ENCODE measurements at places on chromosomes 16 and 17. TPM values are rescaled to one million over a fixed set of nuclear protein-coding genes. Genes with fewer than 3 reads are reported as not detected.

TEKT3 gene
- total RNA-seq, result 1.9 TPM

TERB1 gene
- not detected for total RNA-seq

STH gene
- total RNA-seq, result not detected

DNA sequence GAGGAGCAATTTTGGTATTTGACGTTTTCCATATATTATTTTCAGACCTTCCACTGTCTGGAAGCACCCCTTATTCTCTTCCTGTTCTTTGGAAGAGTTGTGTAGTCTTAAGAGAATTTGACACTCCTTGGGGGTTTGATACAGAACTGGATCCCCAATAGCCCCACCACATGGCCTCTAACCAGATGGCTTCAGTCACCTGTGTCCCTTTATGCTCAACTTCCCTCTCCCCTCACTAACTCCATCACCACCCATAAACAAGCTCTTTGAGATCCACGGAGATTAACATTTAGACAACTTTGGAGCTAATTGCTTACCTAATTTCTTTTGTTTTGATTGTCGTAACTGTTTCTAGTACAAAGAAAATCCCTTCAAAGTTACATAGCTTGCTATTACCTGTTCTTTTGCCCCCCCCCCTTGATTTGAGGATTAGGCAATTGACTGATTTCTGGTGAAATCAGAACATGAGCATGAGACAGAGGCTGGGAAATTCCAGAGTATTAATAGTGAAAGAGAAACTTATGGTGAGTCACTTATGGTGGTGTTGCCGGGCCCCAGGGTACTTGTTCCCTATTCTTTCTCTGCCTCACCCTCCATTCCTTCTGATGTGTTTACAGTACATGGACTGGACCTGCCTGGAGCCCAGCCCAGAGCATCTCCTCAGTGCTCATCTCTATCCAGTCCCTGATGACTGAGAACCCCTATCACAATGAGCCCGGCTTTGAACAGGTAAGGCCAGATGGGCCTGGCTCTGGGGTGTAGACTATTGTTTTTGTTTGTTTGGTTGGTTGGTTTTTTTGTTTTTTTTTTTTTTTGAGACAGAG lies 7.5 kb downstream of the UBE2Z start:
- DNase-seq, result peak; percentile 60
- no peaks in the 10 kb centered on the region for H3K27me3 ChIP-seq
- peak overlapping the region; percentile 69 for H3K27ac ChIP-seq
- H3K36me3 ChIP-seq, result no peaks in the 10 kb centered on the region

DNA sequence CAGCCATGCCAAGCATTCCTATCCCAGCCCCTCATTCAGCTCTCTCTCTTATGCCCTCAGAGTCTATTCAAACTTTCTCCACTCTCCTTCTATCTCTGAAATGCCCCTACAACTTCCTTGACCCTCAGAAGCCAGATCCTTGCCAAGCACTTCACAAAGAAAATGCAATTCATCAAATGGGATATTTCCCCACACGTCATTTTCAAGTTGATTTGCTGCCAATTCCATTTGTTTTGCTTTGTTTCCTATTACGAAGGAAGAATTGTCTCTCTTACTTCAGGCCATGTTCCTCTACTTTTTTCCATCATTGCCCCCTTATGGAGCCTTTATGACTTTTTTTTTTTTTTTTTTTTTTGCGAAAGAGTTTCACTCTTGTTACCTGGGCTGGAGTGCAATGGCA lies 9.2 kb upstream of the ALOX12 start:
- H3K27me3 ChIP-seq, result no peaks in the 10 kb centered on the region
- no peak overlapping the region for H3K4me3 ChIP-seq

DNA sequence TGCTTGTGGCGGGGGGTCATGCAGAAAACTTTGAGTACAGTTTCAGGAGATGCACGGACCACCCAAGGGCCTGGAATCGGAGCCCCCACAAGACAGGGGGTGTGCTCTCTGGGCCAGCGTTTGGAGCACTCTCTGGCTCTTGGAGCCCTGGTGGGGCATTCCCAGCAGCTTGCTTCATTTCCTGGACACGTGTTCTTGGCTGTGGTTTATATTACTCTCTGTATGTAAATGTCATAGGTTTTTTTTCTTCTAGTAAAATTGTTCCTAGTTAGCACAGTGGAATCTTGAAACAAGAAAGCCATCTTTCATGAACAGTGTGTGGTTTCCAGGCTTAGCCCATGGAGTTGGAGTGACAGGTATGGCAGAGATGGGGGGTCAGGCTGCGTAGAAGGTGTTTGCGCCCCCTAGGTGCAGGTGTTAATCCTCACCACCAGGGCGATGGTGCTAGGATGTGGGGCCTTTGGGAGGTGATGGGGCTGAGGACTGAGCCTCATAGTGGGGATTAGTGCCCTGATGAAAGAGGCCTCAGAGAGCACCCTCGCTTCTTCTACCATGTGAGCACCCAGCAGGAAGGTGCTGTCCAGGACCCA lies 79.8 kb downstream of the JPH3 start:
- no peak for DNase-seq
- no peaks in the 10 kb centered on the region for H3K27me3 ChIP-seq
- H3K36me3 ChIP-seq, result no peaks in the 10 kb centered on the region

DNA sequence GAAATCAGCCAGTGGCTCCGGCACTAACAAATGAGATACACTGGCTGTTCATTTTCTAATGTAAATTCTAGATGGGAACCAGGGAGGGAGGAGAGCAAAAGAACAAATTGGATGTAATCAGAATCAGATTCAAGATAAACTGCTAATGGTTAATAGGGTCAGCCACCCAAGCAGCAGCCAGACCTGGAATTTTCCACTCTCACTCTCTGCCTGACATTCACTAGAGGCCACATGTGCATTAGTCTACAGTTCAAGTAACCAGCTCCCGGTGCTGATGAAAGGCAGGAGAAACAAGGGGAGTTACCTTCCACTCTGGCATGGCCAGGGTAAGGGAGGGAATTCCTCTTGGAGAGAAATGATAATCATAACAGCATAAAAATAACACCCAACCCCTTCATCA lies 597.7 kb downstream of the TOX3 start:
- H3K36me3 ChIP-seq, result no peaks in the 10 kb centered on the region
- DNase-seq, result no peak
- no peaks in the 10 kb centered on the region for H3K4me1 ChIP-seq
- H3K27ac ChIP-seq, result no peak overlapping the region
- H3K4me3 ChIP-seq, result no peak overlapping the region

DNA sequence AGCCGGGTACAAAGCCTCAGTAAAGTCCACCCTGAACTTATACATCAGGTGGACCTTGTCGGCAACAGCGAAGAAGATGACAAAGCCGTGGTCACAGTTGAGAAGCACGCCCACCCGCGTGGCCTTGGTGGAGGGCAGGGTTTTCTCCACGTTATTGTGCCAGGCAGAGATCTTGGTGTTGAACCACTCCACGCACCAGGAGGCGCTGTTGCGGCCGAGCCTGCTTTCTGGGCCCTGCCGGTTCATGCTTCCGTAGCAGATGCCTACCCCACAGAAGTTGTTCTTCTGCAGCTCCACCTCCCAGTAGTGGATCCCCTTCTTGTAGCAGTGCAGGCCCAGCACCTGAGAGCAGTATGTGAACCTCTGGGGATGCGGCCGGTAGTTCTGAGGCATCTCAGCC lies 22.1 kb downstream of the TRIM25 start:
- peaks cover 4% of the 10 kb centered on the region for H3K4me1 ChIP-seq
- no peak for DNase-seq
- H3K36me3 ChIP-seq, result no peaks in the 10 kb centered on the region
- H3K4me3 ChIP-seq, result no peak overlapping the region
- no peaks in the 10 kb centered on the region for H3K27me3 ChIP-seq
- H3K27ac ChIP-seq, result no peak overlapping the region

Measured in hepatocyte (in vitro differentiated cells).